Stimulated activated CD4-positive, alpha-beta T cell treated with anti-CD3 and anti-CD28 coated beads, Interleukin-12 subunit alpha, Interleukin-12 subunit beta, amount 100 ng/mL, for 48 hours (primary cell): ENCODE measurements at places on chromosomes 3 and 15.

DNA sequence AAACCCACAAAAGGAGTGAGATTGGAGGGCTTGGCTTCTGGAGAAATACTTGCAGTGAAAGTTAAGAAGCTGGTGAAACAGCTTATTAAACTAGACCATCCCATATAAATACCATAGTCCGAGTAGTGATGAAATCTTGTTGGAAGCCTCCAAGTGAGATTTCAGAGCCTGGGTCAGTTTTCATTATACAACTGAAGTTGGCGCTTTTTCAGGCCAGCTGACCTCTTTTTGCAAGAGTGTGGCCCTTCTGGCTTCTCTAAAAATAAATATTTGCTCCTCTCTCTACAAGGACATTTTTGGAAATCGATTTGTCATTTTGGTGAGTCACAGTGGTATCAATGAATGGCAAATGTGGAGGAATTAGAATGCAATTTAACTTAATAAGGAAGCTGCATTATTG, 51.2 kb upstream of the THRB start:
- DNase-seq = no peak

GRCh38 chr15:78301326-78301725, 1.9 kb upstream of the SKIC8 start:
- DNase-seq = no peak

GRCh38 chr3:101848326-101848725, 988 bp upstream of the NFKBIZ start:
- DNase-seq = no peak

- no peak for DNase-seq
Observed at GRCh38 chr3:126449621-126450051, 26.1 kb downstream of the ZXDC start.

- DNase-seq = no peak
Observed at GRCh38 chr3:105845488-105845887, 23.3 kb downstream of the CBLB start.

GRCh38 chr15:90000186-90001001, 730 bp upstream of the ZNF710 start:
- DNase-seq = no peak

GRCh38 chr15:53251996-53252395, 461.9 kb upstream of the ONECUT1 start:
- no peak for DNase-seq

DNA sequence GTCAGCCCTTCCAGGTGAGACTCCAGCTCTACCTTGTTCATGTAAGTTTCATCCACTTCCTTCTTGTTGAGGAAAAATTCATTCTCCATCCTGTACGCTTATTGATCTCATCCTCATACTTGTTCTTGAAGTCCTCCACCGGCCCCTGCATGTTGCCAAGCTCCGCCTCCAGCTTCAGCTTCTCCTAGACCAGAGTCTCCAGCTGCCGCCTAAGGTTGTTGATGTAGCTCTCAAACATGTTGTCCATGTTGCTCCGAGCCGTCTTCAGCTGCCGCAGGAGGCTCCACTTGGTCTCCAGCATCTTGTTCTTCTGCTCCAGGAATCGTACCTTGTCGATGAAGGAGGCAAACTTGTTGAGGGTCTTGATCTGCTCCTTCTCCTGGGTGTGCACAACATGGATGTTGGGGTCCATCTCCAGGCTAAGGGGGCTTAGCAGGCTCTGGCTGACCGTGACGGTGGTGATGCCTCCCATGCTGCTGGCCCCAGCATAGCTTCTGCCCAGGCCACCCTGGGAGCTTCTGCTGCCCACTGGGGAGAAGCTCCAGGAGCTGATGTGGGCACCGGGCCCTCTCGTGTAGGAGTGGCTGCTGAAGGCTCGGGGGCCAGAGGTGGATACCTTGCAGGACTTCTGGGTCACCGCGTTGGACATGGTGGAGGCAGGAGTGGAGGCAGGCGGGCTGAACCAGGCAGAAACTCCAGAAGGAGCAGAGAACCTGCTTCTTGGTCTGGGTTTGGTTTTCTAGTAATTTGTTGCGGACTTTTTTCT, 422.6 kb upstream of the ARPP21 start:
- DNase-seq = no peak

- DNase-seq = no peak
Observed at GRCh38 chr15:57251941-57252340, 124.4 kb upstream of the CGNL1 start.

DNA sequence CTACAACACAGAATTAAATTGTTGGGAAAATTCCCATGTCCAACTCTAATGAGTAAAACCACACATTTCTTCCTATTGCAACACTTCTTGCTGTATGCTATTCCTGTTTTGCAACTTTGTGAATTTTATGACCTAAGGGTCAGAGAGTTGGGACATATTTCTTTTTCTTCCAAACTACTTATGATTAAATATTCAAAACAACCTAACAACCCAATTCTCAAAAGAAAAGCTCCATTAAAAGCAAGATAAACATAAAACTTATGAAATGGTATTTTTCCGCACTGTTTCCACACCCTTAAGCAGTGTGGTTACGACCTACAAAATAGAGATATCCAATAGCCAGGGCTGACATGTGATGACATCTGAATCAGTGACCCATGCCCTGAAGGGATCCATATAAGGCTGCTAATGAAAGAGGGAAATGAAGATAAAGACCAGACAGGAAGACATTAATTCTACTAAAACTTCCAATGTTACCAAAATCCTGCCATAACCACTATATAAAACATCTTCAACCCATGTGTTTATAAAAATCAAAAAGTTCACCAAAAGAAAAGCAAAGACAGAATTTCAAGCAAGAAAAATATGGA, 45.6 kb downstream of the DMXL2 start:
- no peak for DNase-seq

- no peak for DNase-seq
Observed at GRCh38 chr15:76839173-76839572, 66.0 kb downstream of the SCAPER start.

- no peak for DNase-seq
Observed at GRCh38 chr3:37891227-37891626, 29.5 kb downstream of the CTDSPL start.
